ENCODE measurements at places on chromosomes 5 and 9.

DNA sequence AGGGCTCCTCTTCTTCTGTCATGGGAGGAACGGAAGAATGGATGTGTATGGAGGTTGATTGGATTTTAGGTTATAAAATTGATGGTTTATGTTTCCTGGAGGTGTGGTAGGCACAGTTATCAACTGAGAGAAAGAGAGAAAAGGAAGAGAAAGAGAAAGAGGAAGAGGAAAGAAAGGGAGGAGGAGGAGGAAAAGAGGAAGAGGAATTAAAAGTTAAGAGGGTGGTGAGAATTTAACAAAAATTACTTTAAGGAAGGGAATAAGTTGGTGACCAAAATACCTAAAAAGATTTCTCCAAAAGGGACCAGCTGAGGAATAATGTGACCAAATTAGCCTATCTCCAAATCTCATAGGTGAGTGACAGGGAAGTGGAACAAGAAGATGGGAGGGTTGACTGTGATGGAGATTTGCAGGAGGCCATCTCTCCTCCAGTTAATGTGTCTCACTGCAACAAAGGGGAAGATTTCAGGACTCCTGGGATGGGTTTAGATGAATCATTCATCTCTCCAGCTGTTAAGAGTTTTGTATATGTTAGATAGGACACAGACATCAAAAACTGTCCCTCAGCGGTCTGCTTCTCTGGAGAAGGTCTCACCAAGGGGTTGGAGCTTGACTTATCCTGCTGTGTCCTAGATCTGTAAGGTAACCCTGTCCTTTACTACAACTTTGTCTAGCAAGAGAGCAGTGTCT is 76.0 kb upstream of the TMC1 start:
- DNase-seq, result no peak

- no peak for DNase-seq
Observed at GRCh38 chr5:98770911-98771322, 2.5 kb upstream of the RGMB start.

- DNase-seq, result no peak
Observed at GRCh38 chr9:110427497-110428104, 89.9 kb upstream of the TXNDC8 start.

DNA sequence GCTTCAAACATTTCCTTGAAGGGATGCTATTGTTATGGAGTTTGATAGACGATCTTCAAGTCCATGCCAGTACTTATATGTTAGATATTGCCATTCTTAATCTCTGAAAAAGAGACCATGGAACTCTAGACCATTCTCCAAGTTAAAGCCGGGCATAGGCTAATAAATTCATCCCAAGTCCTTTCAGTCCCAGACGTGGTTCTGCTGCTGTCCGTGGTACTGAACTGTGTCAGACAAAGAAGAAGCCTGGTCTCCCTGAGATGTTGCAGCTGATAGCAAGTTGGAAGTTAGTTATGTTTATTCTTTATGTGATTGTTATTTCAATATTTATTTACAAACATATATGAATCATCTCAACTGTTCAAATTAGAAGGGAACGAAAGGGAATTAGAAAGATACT is 158.7 kb downstream of the NMUR2 start:
- peak; percentile 7 for DNase-seq

- DNase-seq, result no peak
Observed at GRCh38 chr9:35069020-35069419, 3.4 kb downstream of the VCP start.

DNA sequence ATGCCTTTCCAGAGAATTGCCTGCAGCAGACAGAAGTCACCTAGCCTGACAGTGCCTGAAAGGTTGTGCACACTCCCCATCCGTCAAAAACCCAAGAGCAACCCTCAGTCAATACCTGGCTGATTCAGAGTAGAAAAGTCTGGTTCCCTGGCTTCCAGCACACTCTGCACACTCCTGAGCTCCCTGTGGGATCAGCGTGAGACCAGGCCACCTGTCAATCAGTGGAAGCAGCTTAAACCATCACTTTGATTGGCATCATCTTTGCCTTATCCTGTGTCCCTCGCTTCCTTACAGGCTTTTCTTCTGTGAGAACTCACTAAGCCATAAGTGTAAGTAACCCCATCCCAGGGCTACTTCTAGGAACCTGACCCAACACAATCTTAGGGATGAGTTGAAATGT is 109.8 kb downstream of the ACTL7B start:
- no peak for DNase-seq

DNA sequence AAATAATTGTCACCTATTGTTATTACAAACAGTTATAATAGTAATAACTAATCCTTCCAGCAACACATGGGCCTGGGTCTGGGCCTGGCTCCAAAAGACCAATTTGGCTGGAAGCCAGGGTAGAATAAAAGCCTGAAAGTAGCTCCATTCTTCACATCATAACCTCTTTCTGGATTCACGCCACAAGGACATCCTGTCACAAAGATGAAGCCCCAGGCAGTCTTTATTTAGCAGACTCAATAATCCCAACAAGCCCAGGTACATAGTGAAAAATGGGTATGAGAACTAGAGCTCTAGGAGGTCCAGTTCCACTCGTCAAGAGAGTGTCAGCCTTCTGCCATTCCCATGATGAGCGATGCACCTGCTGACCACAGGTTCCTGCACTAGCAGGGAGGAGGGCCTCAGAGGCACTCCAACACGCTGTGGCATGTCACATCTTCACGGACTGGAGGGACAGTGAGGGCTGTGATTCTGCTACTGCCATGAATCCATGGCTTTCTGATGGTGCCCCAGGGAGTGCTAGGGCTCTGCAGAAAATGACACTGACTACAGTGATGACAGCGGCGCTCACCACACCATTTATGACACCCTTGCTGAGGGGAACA is 124.9 kb downstream of the SPOCK1 start:
- no peak for DNase-seq

GRCh38 chr9:68998812-68999211 is 15.1 kb downstream of the PRKACG start:
- no peak for DNase-seq

DNA sequence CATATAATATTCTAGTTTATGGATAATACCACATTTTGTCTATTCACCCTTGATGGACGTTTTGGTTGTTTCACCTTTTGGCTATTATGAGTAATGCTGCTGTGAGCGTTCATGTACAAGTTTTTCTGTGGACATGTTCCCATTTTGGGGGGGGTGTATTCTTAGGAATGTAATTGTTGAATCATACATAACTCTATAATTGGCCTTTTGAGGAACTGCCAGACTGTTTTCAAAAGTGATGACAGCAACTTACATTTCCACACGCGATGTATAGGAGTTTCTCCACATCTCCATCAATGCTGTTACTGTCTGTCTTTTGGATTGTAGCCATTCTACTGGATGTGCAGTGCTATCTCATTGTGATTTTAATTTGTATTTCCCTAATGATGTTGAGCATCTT is 69.8 kb downstream of the SLC46A2 start:
- no peak for DNase-seq

DNA sequence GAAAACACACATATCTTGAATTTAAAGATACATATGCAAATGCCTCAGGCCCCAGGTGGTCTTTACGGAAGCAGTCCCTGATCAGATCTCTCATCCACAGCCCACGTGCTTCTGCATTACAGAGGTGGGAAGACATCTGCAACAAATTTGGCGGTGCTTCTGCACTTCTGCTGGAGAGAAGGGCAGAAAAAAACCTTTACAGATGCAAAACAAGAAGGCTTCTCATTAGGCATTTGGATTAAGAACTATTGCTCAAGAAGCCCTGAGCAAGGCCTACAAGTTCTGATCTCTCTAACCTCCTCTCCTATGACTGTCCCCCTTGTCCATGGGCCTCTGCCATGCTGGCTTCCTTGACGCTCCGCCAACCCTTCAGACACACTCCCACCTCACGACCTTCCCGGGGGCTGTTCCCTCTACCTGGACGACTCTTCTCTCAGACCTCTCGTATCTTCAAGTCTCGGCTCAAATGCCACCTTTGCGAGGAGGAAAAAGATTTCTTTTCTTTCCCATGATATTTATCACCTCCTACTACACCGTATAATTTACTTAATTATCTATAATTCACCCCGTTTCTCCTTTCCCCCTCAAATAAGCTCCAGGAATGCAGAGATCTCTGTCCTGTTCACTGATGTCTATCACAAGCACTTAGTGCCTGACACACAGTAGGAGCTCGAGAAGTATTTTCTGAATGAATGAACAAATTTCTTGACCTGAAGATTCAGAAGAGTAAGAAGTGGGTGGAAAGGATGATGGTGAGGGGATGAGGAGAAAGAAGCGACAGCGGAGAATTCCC is 1.1 kb downstream of the MTMR12 start:
- DNase-seq, result no peak

DNA sequence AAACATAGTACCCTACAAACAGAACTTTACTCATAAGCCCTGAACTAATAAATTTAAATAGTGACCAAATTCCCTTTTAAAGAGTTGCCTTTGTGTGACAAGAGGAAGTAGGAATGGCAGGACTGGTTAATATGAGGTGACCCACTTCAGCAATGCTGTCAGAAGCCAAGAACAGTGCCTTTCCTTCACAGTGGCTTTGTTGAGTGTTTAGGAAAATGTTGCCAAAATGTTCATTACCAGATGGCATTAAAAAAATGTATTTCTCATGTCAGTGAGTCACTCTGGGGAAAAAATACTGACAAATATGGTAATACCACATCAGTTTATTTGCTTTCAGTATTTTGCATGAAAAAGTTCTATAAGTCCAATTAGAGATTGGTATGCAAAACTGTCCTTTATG is 103.3 kb downstream of the DIRAS2 start:
- DNase-seq, result no peak

DNA sequence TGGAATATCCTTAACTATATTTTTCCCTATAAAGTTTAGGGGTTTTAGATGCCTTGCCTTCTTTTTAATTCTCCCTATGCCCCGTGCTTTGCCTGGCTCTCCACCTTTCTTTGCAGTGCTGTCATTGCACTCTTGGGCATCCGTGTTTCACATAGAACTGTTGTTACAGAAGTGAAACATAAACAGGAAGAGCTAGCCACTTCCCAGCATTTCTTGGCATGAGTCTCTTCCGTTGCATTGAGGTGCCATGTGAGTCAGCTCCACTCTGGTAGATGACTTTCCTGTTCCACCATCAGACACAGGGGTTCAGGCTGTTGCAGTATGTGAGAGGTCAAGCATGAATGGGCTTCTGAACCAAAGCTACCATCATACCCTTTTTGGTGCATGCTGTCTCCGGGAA is 73.4 kb downstream of the ANGPTL2 start:
- peak; percentile 91 for DNase-seq

DNA sequence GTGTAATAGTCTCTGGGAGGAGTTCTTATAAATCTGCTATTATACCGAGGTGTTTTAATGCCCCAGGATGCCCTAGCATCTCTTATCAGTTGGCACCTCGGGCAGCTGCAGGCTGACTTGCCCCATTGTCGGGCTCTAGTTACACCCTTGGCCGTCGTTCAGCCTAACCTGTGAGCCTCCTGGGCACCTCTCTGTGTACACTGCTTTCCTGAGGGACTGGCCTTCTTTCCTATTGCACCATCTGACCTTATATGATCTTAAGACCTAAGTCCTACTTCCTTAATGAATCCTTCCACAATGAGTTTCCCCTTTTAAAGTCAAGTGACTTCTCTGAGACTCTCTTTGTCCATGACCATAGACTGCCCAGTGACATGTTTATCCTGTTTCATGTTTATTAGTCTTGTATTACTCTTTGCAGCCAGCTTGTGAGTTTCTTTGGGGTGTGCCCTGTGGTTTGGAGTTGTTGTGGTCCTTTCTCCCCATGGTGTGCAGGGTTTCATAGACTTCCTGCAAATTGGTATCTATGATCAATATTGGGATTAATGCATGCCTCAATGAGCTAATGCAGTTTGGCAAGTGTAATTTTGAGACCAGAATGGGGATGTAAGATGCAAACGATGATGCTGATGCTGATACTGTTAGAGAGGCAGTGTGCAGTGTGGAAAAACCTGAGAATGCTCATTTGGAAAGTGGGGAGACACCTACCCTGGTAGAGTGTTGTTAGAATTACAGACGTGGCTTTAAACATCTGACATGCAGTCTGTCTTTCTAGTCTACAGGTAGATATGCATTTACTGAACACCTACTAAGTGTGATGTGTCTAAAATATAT is 4.9 kb downstream of the DAPK1 start:
- no peak for DNase-seq

Data from NCI-H226 (cell line).